Activated T-cell treated with anti-CD3 and anti-CD28 coated beads, Interleukin-2, amount 50 U/mL, for 72 hours (primary cell): ENCODE measurements at places on chromosomes 7 and 10. TPM values are rescaled to one million over a fixed set of nuclear protein-coding genes. Genes with fewer than 3 reads are reported as not detected.

PKD2L1 gene
- total RNA-seq, result 0.30 TPM

- no peak for DNase-seq
- no peaks in the 10 kb centered on the region for H3K36me3 ChIP-seq
- no peak overlapping the region for H3K4me3 ChIP-seq
- H3K4me1 ChIP-seq, result no peaks in the 10 kb centered on the region
- H3K27me3 ChIP-seq, result peaks cover 6% of the 10 kb centered on the region
- H3K27ac ChIP-seq, result no peak overlapping the region
Observed at GRCh38 chr10:114665873-114666272, 7.8 kb upstream of the ABLIM1 start.

DNA sequence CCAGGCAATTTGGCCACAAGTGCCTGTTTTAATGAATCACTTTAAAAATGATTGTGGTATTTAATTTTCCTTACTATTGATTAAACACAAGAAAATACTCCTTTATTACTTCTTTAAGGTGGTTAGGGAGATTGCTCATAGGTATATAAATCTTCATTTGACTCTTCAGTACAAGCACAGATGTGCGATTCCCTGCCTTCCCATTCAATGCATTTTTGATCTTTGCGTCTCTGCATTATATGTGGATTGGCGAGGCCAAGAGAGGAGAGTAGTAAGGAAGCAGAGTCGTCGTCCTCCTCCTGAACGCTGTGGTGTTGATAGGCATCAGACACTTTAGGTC is 683.7 kb downstream of the LRMDA start:
- no peak overlapping the region for H3K27ac ChIP-seq
- H3K4me3 ChIP-seq, result no peak overlapping the region
- no peak for DNase-seq
- no peaks in the 10 kb centered on the region for H3K36me3 ChIP-seq

- no peak overlapping the region for H3K4me3 ChIP-seq
- peaks cover 3% of the 10 kb centered on the region for H3K36me3 ChIP-seq
- peaks cover 20% of the 10 kb centered on the region for H3K4me1 ChIP-seq
Observed at GRCh38 chr10:102791754-102792395, 45.3 kb downstream of the CYP17A1 start.
